Activated CD4-positive, alpha-beta T cell treated with anti-CD3 and anti-CD28 coated beads, Interleukin-2, amount 10 ng/mL, durations not matched to agents 24 days and 14 days (primary cell): ENCODE measurements at places on chromosomes 7 and 10. TPM values are rescaled to one million over a fixed set of nuclear protein-coding genes. Genes with fewer than 3 reads are reported as not detected.

GRCh38 chr7:29109899-29110298, 36.4 kb downstream of the CPVL start:
- DNase-seq, result no peak

- peak; percentile 88 for DNase-seq
Measured at GRCh38 chr7:151432658-151433521, 7.1 kb downstream of the CRYGN start.

GRCh38 chr7:105439174-105439893, 50.6 kb upstream of the SRPK2 start:
- DNase-seq, result no peak

GRCh38 chr10:111425459-111425858, 348.6 kb downstream of the ADRA2A start:
- DNase-seq, result no peak

DNA sequence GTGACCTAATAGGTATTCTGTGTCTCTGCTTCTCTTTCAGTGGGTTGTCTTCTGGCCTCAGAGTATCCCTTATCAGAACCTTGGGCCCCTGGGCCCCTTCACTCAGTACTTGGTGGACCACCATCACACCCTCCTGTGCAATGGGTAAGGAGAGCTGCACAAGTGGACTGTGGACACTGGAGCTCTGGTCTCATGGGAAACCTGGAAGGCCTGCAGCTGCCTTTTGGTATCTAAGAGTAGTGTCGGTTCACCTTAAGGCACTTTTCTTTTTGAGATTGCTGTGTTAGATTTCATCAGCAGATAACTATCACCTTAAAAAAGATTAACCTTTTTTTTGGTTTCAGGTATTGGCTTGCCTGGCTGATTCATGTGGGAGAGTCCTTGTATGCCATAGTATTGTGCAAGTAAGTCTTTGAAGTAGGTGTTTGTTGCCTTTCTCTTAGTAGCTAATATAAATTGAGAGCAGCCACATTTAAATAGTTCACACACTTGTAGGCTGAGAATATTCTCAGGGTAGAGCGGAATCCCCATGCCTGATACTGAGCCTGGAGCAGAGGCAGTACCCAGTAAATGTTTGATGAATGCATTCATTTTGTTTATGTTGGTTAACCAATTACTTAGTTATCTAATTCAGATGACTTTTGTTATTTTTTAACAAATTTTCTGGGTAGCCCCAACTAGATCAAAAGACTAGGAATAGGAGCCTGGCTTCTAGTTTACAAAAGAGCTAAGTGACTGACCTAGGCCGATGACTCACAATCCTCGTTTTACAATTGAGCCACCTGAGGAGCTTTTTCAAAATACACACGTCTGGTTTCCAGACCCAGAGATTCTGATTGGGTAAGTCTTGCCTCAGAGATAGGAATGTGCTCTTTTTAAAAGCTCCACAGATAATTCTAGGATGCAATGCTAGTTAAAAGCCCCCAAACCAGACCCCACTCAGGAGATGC, 3.6 kb downstream of the TMEM254 start:
- no peak for DNase-seq

GRCh38 chr7:71191771-71192170, 59.8 kb downstream of the GALNT17 start:
- no peak for DNase-seq

DNA sequence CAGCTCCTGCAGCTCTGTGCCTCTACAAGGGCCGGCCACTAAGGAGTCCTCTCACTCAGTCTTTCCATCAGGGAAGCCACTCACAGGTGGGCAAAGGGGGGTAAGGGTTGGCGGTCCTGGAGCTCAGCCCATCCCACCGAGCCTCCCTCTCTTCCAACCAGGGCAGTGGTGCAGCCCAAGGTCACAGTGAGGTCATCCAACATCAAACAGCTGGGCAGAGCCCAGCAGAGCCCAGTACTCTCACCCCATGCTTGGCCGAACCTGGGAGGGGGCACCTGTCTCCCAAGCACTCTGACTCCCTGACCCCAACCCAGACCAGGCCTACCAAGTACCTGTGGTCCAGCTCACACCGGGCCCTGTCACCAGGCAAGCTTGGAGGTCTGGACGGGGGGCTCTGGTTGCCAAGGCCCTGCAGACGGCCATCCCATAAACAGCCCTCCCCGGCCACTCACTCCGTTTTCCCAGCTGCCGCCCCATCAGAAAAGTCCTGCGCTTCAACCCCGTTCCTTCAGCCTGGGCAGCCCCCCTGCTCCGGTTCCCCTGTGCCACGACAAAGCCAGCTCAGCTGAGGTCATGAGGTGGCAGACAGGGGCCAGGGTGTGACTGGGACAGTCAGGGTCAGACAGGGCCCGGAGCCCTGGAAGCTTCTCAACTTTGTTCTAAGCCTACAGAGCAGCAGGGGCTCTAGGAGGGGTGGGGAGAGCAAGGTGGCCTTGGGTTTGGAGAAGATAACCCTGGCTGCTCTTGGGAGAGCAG, 27.5 kb downstream of the PDGFA start:
- no peak for DNase-seq

DNA sequence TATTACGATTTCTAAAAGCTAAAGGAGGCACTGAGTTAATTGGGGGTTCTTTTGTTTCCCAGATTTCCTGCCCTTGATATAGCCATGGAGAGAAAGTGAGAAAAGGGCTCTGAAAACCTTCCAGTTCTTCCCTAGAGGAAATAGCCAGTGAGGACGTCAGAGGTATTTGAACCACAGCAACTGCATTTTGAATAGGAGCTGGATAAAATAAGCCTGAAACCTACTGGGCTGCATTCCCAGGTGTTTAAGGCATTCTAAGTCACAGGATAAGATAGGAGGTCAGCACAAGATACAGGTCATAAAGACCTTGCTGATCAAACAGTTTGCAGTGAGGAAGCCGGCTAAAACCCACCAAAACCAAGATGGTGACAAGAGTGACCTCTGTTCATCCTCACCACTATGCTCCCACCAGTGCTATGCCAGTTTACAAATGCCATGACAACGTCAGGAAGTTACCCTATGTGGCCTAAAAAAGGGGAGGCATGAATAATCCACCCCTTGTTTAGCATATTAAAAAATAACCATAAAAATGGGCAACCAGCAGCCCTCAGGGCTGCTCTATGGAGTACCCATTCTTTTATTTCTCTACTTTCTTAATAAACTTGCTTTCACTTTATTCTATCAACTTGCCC, 85.1 kb upstream of the FRMD4A start:
- no peak for DNase-seq

DNA sequence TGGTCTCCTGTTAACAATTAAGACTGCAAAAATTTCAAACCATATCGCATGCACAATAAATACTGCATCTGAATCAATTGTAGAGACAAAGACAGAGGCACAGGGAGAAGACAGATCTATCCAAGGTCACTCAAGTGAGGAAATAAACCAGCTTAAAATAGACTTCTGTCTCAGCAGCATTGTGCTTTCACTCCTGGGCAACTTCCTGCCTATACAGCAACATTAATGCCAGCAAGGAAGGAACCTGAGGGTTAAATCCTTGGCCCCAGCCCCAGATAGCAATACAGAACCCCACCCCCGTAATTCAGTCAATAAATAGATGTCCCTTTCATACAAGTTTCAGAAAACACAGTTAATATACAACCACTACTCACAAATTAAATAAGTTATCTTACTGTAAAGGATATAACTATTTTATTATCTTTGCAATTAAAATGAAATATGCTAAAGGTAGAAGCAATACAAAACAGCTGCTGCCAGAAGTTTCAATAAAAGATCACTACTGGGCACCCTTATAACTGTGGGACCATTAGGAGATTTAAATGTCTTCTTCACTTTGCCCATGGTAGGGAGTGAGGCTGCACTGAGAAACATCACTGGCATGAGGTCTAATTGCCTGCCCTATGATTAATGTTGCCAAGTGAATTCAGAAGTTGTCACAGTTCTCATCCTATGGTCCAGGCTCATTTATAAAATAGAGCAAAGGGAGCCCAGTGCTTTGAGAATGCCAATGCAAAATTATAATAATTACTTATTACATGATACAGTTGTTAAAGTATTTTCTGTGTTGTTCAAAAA, 49.4 kb downstream of the CAV1 start:
- DNase-seq, result peak; percentile 36

DNA sequence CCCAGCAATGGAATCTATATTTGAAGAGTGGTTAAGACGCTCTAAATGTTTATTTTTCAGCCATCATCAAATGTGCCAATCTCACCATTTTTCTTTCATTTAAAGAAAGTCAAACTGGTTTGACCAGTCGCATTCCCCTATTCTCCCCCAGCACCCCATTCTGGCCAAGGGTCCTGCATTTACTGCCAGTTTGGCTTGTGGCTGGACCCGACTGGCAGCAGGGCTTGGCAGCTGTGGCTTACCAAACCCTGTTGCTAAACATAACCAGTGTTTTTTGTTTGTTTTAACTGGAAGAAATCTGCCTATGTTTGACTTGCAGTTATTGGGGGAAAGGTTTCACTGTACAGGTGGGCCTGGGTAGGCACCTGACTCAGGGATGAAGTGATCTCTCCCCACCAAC, 116.3 kb downstream of the CYP26A1 start:
- no peak for DNase-seq

- DNase-seq, result no peak
Measured at GRCh38 chr10:122671355-122671754, 28.3 kb downstream of the C10orf120 start.

GRCh38 chr10:107647462-107647861, 483.0 kb upstream of the SORCS1 start:
- no peak for DNase-seq

- no peak for DNase-seq
Measured at GRCh38 chr10:63410633-63411032, 55.1 kb downstream of the JMJD1C start.

- DNase-seq, result no peak
Measured at GRCh38 chr10:5538892-5539651, 14.3 kb downstream of the CALML3 start.

- DNase-seq, result no peak
Measured at GRCh38 chr10:12177642-12178041, 18.0 kb downstream of the NUDT5 start.

- DNase-seq, result no peak
Measured at GRCh38 chr10:79314761-79315601, 32.3 kb upstream of the PPIF start.

- no peak for DNase-seq
Measured at GRCh38 chr7:40757109-40757508, 622.3 kb downstream of the SUGCT start.

DNA sequence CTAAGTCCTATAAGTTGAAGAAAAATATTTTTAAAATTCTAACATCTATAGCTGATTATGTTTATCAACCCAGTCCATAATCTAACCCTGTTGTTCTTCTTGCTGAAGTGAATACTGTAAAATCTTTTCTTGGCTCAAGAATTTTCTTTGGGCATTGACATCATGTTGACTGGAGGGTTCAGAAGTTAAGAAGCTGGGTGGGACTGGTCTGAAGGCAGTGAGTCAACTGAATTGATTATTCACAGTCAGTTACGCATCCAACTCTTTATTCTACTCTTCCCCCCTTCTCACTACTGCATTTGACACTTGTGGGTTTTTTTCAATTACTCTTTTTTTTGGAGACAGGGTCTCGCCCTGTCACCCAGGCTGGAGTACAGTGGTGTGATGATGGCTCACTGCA, 31.0 kb downstream of the DENND2A start:
- DNase-seq, result no peak

DNA sequence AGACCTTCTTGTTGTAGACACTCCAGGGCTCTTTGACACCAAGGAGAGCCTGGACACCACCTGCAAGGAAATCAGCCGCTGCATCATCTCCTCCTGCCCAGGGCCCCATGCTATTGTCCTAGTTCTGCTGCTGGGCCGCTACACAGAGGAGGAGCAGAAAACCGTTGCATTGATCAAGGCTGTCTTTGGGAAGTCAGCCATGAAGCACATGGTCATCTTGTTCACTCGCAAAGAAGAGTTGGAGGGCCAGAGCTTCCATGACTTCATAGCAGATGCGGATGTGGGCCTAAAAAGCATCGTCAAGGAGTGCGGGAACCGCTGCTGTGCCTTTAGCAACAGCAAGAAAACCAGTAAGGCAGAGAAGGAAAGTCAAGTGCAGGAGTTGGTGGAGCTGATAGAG, 5.5 kb downstream of the GIMAP7 start:
- DNase-seq, result peak; percentile 87

DNA sequence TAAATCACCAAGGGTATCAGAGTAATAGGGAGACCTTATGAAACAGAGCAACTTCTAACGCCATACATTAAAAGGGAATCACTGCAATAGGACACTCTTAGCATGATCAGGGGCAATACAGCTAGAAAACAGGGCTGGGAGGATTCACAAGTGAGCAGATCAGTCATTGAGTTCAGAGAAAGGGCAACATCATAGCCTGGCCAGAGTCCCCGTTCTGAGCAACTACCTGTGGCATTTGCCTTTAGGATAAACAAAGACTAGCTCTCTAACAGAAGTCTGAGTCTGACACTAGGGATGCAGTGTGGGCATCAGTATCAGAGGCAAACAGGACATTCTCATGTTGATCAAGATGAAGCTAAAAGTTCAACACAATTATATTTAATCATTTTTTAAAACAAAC, 297.9 kb downstream of the DGKB start:
- no peak for DNase-seq

DNA sequence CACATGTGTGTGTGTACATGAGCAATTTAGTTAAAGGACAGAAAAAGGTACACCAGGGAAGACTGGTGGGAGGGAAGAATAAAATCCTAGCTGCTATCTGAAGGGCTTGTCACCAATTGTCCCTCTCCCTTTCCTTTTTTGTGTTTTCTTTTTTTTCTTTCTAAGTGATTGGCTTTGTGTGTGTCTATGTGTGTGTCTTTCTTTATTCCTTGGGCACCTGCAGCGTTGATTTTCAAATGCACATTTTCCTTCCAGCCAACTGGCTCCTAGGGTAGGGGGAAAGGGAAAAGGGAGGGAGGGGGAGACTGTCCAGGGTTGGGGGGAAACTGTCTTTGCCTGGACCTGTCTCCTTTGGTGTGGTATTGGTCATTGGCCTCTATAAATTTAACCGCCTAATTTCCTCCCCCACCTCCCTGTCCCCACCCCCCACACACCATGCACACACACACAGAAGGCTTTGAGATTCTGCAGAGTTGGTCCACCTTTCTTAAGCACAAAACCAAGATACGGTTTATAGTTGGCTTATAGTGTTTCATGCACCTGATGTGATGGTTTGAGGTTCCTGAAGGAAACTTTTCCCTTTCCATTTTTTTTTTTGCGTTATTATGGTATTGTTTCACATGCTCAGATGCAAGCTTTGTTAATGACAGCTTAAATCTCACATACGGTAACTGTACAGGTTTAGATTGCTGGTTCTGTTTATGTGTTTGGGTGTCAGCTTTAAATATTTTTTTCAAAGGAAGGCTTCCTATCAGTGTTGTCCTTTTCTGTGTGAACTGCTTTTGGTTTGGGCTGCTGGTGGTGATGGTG, 2.6 kb downstream of the AUTS2 start:
- DNase-seq, result no peak

- no peak for DNase-seq
Measured at GRCh38 chr7:113281223-113281622, 162.9 kb upstream of the SMIM30 start.

TFAM gene
- 102 and 108 TPM in 2 replicates for total RNA-seq

FZD1 gene
- total RNA-seq, result 0.79 and 0.92 TPM in 2 replicates

CAV2 gene
- not detected in 2 replicates for total RNA-seq

CCDC3 gene
- 0.07 and 0.09 TPM in 2 replicates for total RNA-seq

EGFR gene
- not detected in 2 replicates for total RNA-seq

TMEM176A gene
- total RNA-seq, result not detected in 2 replicates

IFIT2 gene
- total RNA-seq, result 0.40 and 0.54 TPM in 2 replicates

MYO1G gene
- 283 and 290 TPM in 2 replicates for total RNA-seq

SLC37A3 gene
- 162 and 167 TPM in 2 replicates for total RNA-seq

RSPH10B gene
- total RNA-seq, result 0.49 TPM in 1 of 2 replicates, not detected in the other

MUC12 gene
- total RNA-seq, result 0.76 and 1.5 TPM in 2 replicates

MYO3A gene
- total RNA-seq, result not detected in 2 replicates

LRRC18 gene
- not detected in 2 replicates for total RNA-seq
